ENCODE measurements at places on chromosomes 12 and 14. TPM values are rescaled to one million over a fixed set of nuclear protein-coding genes. Genes with fewer than 3 reads are reported as not detected.

- DNase-seq, result no peak
Observed at GRCh38 chr12:104600790-104601739, 144.3 kb downstream of the CHST11 start.

DNA sequence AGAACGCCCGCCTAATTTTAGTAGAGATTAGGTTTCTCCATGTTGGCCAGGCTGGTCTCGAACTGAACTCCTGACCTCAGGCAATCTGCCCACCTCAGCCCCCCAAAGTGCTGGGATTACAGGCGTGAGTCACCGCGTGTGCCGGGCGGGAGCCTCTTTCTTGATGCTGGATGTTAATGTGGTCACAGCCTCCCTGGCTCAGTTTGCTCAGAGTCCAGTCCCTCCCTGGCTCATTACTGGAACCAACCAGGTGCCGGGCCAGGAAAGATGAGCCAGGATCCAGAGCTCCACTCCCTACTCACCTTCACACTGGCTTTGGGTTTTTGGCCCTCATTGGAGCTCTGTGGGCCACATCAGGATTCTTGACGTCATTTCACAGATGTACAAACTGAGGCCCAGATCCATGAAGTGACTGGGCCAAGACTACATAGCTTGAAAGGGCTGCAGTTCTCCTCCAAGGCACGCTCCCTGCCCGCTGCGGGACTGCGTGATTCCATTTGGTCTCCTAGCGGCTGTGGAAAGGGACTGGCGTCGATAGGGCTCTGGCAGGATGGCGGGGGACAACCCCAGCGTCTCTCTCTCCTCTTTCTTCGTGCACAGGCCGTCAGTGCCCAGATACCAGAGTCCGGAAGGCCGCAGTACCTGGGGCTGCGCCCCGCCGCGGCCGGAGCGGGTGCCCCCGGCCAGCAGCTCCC lies 5.1 kb upstream of the SHMT2 start:
- DNase-seq, result no peak

- DNase-seq, result no peak
Observed at GRCh38 chr12:130589540-130590317, 126.4 kb downstream of the RIMBP2 start.

DNA sequence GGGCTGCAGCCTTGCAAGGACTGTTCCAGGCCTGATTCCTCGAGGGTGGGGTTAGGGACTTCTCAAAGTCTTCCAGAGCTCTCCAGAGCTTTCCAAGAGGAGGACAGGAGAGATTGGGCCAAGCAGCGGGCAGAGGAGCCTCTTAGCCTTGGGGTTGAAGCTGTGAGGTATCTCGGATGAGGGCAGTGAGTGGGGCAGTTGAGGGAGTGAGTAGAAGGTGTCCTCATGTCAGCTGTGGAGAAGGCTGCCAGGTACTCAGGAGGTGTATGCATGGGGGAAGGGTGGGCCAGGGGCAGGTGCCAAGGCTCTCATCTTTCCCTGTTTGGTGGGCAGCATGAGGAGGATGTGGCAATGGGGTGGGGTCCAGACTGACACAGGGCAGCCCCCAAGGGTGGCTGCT lies 7.7 kb downstream of the KRT83 start:
- no peak for DNase-seq

GRCh38 chr14:38233218-38233617 lies 22.7 kb downstream of the CLEC14A start:
- DNase-seq, result no peak

- no peak for DNase-seq
Observed at GRCh38 chr12:58341791-58342190, 400.4 kb downstream of the ATP23 start.

DNA sequence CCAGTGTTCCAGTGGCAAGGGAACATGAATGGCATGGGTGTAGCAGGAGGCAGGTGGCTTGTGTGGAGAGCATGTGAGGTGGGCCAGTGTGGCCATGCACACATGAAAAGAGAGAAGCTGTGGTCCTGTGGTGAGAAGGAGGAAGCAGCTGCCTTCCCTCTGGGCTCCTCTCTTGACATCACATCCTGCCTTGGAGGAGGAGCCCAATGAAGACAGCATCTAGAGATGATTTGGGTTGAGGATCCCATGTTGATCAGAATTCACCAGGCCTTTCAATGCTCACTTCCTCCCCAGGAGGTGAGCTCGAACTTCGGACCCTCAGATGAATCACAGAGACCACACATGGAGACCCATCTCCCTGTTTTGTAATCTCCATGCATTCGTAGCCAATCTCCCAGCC lies 82.6 kb downstream of the LRRC74A start:
- DNase-seq, result no peak

- DNase-seq, result no peak
Observed at GRCh38 chr12:132602572-132603239, 7.7 kb downstream of the LRCOL1 start.

MYF6 gene
- total RNA-seq, result 335 TPM

PPP4R4 gene
- total RNA-seq, result not detected

CPNE6 gene
- not detected for total RNA-seq

Data from gastrocnemius medialis (tissue), 4 donors.